ENCODE measurements at places on chromosomes 16 and 17.

GRCh38 chr17:8552577-8553320 is 77.8 kb downstream of the MYH10 start:
- DNase-seq = no peak

- DNase-seq = no peak
Measured at GRCh38 chr17:1473170-1473569, 17.1 kb upstream of the CRK start.

GRCh38 chr16:81818905-81819304 is 39.8 kb downstream of the PLCG2 start:
- no peak for DNase-seq

DNA sequence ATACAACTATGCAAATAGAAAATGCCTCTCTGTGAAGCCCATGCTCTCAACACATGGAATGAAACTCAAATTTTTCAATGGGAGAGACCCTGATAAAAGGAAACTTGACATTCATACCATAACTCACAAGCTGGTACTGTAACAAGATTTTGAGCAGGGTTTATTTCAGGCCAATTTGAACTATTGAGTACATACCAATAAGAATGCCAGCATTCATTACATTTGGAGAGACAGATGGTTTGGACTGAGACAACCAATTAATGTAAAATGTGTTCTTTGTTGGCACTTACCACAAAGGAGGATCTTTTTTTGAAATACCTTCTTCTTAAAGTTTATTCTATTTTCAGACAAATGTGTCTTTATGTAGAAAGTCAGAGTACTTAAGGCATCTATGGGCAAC is 1357.0 kb upstream of the GOT2 start:
- DNase-seq = no peak

- peak; percentile 61 for DNase-seq
Measured at GRCh38 chr17:7184091-7184488, 4.9 kb upstream of the ASGR1 start.

DNA sequence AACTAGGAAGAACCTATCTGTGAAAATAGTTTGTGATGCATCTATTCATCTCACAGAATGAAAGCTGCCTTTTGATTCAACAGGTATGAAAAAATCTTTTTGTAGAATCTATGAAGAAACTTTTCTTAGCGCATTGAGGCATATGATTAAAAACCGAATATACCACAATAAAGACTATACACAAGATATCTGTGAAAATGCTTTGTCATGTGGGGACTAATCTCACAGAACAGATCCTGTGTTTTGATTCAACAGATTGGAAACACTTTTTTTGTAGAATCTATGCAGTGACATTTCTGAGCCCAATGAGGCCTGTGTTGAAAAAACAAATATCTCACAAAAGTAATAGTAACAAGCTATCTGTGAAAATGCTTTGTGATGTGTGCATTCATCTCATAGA is 2247.5 kb downstream of the TP53TG3F start:
- no peak for DNase-seq

DNA sequence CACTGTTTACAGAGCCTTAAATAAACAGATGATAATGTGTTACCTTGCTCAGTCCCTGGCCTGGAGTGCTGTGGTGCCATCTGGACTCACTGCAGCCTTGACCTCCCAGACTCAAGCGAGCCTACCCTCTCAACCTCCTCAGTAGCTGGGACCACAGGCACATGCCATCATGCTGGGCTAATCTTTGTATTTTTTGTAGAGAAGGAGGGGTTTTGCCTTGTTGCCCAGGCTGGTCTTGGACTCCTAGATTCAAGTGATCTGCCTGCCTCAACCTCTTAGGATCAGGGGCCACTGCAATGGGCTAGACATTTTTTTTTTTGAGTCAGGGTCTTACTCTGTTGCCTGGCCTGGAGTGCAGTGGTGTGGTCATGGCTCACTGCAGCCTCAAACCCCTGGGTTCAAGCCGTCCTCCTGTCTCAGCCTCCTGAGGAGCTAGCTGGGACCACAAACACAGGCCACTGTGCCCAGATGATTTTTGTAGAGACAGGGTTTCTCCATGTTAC is 5.0 kb upstream of the NAGLU start:
- no peak for DNase-seq

DNA sequence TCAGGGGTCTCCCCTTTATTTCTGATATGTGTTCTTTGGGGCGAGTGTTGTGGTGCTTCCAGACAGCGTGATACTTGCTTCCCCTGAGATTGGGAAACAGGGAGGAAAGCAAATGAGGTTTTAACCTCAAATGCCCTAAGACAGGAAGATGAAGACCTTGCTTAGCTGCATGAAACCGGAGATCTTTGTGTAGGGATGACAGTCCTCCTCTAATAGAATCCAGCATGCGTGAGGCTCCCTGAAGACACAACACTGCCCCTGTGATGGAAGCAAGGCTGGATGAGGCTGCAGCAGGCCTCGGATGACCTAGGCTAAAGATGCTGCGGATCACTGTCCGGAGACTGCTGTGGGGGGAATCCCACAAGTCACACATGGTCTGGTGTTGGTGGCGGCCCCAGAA is 491.0 kb downstream of the CDH13 start:
- DNase-seq = no peak

DNA sequence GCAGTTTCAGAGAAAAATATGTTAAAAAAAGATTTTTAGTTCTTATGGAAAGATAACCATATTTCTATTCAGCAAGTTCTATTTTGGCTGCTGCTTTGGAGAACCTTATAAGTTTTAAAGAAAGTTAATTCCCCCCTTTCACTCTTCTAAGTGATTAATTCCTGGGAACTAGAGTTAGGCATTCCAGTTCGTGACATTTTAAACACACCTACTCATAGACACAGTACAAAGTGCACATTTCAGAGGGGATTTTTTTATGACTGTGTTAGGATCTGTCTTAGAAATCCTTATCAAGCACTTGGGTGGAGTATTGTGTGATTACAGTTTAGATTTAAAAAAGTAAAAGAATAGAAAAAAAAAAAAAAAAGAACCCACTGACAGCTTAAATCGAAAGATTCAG is 3.5 kb upstream of the CDH11 start:
- DNase-seq = no peak

DNA sequence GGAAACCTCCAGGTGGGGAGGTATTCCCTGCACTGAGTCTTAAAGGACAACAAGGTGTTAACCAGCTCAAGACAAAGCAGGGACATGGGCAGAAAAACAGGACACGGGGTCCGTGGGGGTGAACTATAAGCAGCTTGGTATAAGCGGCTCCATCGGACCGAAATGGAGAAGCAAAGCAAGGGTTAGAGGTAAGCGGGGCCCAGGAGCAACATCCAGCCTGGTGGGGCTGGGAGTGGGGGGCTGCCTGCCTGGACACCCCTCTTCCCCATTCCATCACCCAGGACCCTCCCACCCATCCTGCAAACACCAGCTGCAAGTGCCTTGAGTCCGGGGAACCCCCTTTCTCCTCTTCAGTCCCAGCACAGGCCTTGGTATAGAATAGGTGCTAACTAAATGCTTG is 29.5 kb downstream of the MYH11 start:
- no peak for DNase-seq

GRCh38 chr17:149897-150584 is 12.7 kb downstream of the SCGB1C2 start:
- DNase-seq = no peak

- DNase-seq = no peak
Measured at GRCh38 chr17:11105141-11105540, 135.9 kb upstream of the SHISA6 start.

DNA sequence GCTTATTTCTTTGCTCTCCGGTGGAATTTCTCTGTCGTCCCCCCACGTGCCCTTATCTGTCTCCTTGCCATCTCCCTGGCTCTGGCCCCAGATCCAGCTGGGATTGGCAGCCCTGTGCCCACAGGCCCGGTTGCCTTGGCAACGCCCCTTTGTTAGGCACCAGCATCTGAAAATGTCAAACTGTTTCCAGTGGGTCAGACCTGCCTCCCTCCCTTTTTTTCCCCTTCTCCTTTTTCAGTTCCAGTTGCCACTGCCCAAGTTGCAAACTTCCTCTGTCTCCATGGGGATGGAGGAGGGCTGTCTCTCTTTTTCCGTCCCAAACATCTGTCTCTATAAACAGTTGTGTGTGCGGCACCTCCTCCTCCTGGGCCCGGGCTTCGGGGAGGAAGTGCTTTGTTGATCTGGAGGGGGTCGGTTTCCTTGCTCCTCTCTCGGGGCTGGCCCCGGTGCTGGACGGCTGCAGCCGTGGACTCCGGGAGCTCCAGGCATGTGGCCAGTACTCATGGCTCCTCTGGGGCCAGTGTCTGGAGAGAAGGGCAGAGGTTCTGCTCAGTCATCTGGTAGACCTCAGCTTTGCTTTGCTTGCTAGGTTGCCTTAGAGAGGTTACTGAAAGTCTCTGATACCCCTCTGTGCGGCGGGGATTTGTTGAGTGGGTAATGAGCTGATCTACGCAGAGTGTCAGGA is 35.3 kb downstream of the SOCS3 start:
- peak; percentile 43 for DNase-seq

GRCh38 chr17:69637446-69638156 is 223.1 kb downstream of the MAP2K6 start:
- no peak for DNase-seq

GRCh38 chr16:84973236-84973635 is 38.1 kb downstream of the ZDHHC7 start:
- peak; percentile 34 for DNase-seq

DNA sequence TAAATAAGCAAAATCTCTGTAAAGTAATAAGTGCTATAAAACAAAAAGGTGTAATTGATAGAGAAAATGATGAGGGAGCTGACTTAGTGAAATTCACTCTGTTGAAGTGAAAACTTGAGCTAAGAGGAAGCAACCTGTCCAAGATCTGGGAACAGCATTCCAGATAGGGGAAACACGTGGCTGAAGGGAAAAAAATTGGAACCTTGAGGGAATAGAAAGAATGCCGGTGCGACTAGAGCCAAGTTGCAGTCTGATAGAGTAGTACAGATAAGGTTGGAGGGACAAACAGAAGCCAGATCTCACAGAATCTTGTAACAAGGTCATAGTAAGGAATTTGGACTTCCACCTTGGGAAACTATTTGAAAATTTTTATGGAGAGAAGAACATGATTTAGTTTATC is 623 bp upstream of the DDX52 start:
- no peak for DNase-seq

GRCh38 chr16:75130150-75130771 is 13.7 kb upstream of the LDHD start:
- DNase-seq = peak; percentile 70

DNA sequence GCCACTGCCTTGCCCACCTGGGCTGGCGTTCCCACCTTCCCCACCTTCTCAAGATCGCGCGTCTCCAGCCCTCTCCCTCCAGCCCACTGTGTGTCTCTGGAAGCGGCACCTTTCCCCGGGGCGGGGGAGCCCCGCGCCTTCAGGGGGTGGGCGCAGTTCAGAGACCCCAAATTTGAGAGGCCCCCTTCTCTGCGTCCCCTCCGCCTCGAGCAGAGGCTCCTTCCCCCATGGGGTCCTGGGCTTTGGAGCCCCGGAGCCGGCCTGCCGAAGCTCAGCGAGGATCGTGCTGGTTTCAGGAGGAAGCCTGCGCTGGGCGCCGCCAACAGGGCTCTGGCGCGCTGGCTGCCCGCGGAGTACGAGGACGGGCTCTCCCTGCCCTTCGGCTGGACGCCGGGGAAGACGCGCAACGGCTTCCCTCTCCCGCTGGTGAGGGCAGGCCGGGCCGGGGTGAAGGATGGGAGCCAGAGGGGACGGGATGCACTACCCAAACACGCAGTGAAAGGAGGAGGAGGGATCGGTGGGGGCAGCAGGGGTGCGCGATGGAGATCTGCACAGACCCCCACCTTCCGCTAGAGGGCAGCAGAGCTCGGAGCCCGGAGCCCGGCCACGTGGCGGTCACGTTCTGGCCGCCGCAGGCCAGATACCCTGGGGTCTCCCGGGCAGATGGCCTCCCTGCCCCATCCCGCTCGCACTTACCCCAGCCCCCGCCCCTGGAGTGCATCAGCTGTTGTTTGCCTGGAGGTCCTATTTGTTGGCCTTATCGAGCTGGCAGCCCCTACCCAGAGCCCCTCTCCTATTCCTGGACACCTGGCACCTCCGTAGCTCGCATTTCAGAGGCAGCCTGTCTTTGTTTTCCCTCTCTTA is 11.1 kb downstream of the LPO start:
- DNase-seq = peak; percentile 47

DNA sequence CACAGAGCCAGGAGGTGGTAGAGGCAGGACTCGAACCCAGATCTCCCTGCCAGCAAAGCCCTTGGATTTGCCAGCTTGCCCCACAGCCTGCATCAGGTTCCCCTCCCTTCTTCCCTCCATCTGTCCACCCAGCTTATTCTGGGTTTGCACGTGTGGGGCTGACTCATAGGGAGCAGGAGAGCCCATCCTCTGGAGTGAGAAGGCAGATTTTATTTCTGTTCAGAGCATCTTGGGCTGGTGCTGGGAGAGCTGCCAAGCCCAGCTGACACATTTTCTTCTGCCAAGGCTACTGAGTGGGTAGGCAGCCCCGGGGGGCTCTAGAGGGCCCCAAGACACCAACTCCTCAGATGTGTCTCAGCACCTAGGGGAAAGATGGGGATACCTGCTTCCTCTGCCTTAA is 106.3 kb upstream of the CRHR1 start:
- no peak for DNase-seq

DNA sequence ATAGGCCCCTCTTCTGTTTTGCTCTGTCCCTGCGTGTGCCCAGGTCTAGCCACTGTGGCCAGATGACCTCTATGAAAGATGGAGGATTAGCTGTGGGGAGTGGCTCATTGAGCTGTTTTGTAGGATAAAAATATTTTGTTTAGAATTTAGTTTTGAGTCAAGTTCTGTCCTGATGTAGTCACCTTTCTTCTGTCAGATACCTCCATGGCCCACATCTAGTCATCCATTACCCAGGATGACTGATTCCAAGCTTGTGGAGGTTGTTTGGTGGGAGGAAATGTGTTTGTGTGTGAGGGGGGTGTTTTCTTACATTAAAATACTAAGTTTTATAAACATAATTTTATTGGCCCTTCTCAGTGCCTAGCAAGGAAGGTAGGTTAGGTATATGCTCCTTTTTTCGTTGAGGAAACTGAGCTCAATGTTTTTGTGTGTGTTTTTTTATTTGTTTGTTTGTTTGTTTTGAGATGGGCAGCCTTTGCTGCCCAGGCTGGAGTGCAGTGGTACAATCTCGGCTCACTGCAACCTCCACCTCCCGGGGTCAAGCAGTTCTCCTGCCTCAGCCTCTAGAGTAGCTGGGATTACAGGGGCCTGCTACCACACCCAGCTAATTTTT is 16.3 kb downstream of the SNX11 start:
- DNase-seq = no peak

GRCh38 chr17:40803617-40804082 is 3.9 kb upstream of the KRT28 start:
- DNase-seq = peak; percentile 74

- no peak for DNase-seq
Measured at GRCh38 chr16:1982013-1982433, 754 bp upstream of the NOXO1 start.

All from thyroid gland (tissue), 4 donors.